Left ventricle myocardium inferior (tissue), 1 donor: ENCODE measurements at places on chromosomes 12 and 14. TPM values are rescaled to one million over a fixed set of nuclear protein-coding genes. Genes with fewer than 3 reads are reported as not detected.

Gene MAP4K5
- 12.3 TPM for total RNA-seq

Gene CNTN1
- 0.11 TPM for total RNA-seq

Gene TM9SF1
- total RNA-seq = 22.2 TPM

Gene OAS1
- 4.8 TPM for total RNA-seq

Gene ACSM4
- not detected for total RNA-seq

Gene KRT79
- not detected for total RNA-seq

Gene AMDHD1
- total RNA-seq = 0.47 TPM

Gene SMAGP
- 3.3 TPM for total RNA-seq

Gene TMEM63C
- total RNA-seq = 0.63 TPM

Gene ARID4A
- 14.2 TPM for total RNA-seq

Gene C12orf42
- not detected for total RNA-seq

Gene CLEC12A
- 5.7 TPM for total RNA-seq

Gene ISM2
- total RNA-seq = not detected

Gene TEAD4
- total RNA-seq = 6.7 TPM

Gene CLEC4A
- 1.5 TPM for total RNA-seq

Gene ADAM21
- 0.38 TPM for total RNA-seq

Gene PAPLN
- total RNA-seq = 1.2 TPM

Gene RIPK3
- 3.6 TPM for total RNA-seq

Gene ACOT6
- not detected for total RNA-seq

Gene TPPP2
- total RNA-seq = 1.6 TPM

Gene NELL2
- 0.55 TPM for total RNA-seq

Gene CLEC4E
- 0.19 TPM for total RNA-seq

Gene CCDC196
- total RNA-seq = not detected

Gene LRRC43
- total RNA-seq = 0.74 TPM

Gene FBXO33
- total RNA-seq = 4.8 TPM

Gene PTPRO
- total RNA-seq = 0.82 TPM

Gene ITGA5
- total RNA-seq = 55.3 TPM

Gene NANOG
- total RNA-seq = not detected

Gene AMHR2
- 0.36 TPM for total RNA-seq

Gene GNG2
- 6.7 TPM for total RNA-seq

Gene CFAP251
- total RNA-seq = 0.91 TPM

Gene SLC10A1
- total RNA-seq = not detected

Gene ASB2
- total RNA-seq = 251 TPM

Gene PIWIL1
- not detected for total RNA-seq

Gene CACNA2D4
- total RNA-seq = 1.2 TPM

Gene ASPG
- total RNA-seq = 27.1 TPM

Gene ACSS3
- 24.5 TPM for total RNA-seq

Gene PROX2
- total RNA-seq = not detected

Gene CPNE6
- total RNA-seq = not detected

Gene CEP170B
- total RNA-seq = 11.7 TPM

Gene PLBD1
- 29.1 TPM for total RNA-seq

Gene NAV3
- 1.5 TPM for total RNA-seq

Gene GPX2
- not detected for total RNA-seq

Gene LRP1-AS
- not detected for total RNA-seq

Gene EML1
- total RNA-seq = 33.3 TPM

Gene ARMH4
- 7.3 TPM for total RNA-seq

Gene KLRD1
- 1.4 TPM for total RNA-seq

Gene PPP1R1A
- 75.0 TPM for total RNA-seq

Gene TRIM9
- 0.27 TPM for total RNA-seq

Gene SLC8A3
- total RNA-seq = 0.05 TPM
